ENCODE measurements at places on chromosomes 5 and 9.

- no peak for DNase-seq
These were observed 127.1 kb downstream of the KIF4B start for GRCh38 chr5:155140646-155141045.

DNA sequence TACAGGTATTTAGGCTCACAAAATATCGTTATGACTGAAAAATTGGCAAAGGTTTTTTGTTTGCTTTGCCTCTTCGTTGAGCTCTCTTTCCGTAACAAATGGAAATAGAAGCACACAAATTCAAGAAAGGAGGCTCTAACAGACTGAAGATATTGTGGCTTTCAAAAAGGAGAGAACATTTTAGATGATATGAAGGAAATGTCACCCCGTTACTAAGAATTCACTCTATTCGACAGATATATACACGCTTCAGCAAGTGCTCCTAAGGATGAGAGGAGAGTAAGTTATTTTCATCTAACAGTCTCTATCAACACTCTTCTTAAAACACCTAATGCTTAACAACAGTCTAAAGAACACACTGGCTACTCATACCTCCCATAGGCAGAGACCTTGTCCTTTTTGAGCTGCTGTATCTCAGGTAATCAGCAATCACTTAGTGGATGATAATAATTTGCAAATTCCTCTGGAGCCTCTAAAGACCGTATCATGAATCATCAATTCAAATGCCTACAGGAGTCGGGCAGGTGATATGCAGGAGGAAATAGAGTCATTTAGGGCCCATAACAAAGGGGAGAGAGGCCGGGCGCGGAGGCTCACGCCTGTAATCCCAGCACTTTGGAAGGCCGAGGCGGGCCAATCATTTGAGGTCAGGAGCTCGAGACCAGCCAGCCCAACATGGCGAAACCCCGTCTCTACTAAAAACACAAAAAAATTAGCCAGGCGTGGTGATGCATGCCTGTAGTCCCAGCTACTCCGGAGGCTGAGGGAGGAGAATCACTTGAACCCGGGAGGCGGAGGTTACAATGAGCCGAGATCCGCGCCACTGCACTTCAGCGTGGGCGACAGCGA lies 1.4 kb upstream of the HSDL2 start:
- no peak for DNase-seq

DNA sequence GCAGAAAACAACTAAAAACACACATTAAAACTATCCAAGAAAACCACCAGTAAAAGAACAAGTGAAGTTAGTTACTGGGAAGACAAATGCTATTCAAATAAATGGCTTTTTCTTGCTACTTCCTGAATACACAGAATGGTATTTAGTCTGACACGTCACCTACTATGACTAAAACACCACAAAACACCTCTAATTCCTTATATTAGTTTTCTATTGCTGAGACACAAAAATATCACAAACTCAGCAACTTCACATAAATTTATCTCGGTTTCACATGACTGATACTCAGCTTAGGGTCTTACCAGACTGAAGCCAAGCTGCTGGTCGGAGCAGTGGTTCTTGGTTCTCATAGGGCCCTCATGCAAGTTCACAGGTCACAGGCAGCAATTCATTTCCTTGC lies 5.4 kb downstream of the DMAC1 start:
- DNase-seq, result no peak

- DNase-seq, result no peak
These were observed 46.6 kb upstream of the SLC25A51 start for GRCh38 chr9:37950561-37950960.

DNA sequence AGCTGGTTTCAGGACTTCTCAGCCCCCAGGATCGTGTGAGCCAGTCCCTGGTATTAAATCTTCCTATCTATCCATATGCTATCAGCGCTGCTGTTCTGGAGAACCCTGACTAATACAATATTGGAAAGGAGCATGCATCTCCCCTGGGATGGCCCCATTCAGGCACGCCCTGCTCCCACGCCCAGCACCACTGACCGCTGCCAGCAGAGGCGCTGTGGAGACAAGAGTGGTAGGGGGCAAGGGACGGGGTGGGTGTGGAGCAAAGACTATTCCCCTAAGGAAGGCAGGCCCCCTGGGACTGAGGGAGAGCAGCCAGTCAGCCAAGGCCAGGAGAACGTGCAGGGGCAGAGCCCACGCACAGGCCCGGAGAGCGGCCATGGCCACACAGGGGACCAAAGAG lies 116.0 kb downstream of the VAV2 start:
- no peak for DNase-seq

Measured in NCI-H2227 treated with DMSO at 0.1 percent for 48 hours (cell line).